ENCODE measurements at places on chromosomes 1 and 21.

- DNase-seq, result no peak
These were observed 60.8 kb upstream of the WLS start for GRCh38 chr1:68293122-68293521.

- no peak for DNase-seq
These were observed 134.2 kb upstream of the TNFSF4 start for GRCh38 chr1:173341307-173341706.

- no peak for DNase-seq
These were observed 20.3 kb downstream of the RIMS3 start for GRCh38 chr1:40645118-40645680.

DNA sequence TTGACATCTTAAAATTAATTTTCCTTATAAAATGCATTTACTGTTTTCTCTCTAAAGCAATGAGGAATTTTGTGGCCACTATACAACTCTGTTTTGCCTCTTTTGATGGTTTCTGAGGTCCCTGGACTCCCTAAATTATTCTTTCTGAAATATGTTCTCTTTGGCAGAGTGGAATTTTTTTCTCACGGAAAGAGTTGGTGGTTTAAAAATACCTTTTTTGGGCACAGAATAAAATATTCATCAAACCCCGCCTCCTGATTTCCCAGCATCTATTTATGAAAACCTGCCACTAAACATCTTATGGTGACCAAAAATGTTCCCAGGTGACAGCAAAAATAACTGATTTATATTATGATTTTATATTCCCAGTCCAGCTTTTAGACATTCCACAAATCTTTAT, 165.3 kb upstream of the SYT6 start:
- no peak for DNase-seq

GRCh38 chr1:232853994-232854797, 49.0 kb downstream of the MAP10 start:
- peak; percentile 97 for DNase-seq

DNA sequence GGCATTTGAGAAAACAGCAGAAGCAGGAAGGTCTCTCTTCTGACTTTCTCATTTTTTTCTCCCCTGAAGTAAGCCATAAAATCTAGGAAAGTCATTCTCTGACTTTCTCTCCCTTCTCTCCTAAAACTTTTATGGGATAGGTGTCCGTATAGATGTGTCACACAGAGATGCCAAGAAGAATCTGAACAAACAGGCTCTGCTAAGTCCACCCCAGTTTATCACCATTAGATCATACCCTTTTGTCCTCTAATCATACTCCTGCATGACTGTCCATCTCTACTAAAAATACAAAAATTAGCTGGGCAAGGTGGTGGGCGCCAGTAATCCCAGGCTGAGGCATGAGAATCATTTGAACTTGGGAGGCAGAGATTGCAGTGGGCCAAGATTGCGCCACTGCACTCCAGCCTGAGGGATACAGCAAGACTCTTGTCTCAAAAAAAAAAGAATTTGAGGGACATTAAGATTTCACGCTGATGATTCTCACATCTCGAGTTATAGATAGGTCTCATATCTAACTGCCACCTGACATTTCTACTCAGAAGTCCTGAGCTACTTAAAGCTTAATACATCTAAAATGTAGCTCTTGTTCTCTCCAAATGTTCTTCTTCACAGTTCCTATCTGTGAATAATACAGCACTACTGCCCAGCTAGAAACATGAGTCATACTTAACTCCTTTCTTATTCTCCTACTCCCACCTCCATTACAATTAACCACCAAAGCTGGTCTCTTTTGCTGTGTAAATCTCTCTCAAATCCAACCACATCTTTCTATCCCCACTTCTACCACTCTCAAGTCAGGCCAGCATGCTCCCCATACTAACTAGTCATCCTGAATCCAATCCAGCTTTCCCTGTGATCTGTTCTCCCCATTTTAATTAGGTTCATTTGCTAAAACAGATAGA, 47.7 kb downstream of the ZNF644 start:
- peak; percentile 61 for DNase-seq

DNA sequence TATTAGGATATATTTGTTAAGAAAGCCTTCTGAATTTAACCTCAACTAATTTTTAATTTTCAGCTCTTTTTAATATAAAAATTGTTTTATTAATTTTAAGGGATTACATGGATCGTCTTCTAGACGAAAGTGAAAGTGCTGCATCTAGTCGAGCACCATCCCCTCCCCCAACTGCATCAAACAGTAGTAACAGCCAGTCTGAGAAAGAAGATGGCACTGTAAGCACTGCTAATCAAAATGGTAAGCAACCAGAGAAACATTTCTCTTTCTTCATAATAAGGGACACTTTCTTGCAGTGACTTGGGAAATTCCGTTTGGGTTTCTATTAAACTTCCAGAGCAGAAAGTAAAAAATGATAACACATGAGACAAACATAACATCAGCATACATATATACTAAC, 56.9 kb downstream of the MIER1 start:
- no peak for DNase-seq

GRCh38 chr1:11197359-11197758, 8.2 kb downstream of the ANGPTL7 start:
- DNase-seq, result no peak

- DNase-seq, result no peak
These were observed 345.9 kb upstream of the VAMP3 start for GRCh38 chr1:7425229-7425628.

GRCh38 chr1:184050636-184051035, 894 bp upstream of the TSEN15 start:
- no peak for DNase-seq

- peak; percentile 78 for DNase-seq
These were observed 97.7 kb upstream of the JUN start for GRCh38 chr1:58881471-58881994.

DNA sequence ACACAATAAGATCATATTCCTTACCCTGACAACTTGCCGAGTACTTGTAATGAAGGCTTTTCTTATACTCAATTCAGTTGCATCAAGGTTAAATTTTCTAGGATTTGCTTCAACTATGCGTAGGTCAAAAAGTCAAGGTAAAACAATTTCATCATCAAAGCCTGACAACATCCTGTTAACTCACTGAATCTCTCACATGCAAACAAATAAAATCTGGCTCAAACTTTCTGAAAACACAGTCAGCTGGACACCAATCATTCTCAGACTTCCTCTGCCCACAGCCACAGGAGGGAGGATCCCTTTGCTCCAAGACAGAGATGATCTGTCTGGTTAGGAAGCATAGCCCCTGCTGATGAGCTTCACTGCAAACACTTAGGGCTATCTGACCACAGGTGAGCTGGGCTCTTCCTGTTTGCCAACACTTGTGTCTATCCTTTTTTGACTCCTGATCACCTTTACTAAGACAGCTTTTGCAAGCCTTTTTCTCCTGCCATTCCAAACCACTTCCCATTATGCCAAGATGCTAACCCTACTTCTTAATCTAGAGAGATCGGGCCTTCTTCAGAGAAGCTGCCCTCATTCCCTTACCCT, 20.0 kb downstream of the STX6 start:
- DNase-seq, result no peak

- no peak for DNase-seq
These were observed 41.4 kb downstream of the HMGB4 start for GRCh38 chr1:33905241-33905640.

GRCh38 chr1:33272930-33273329, 16.6 kb downstream of the ZNF362 start:
- DNase-seq, result no peak

GRCh38 chr21:30306884-30307283, 13.2 kb downstream of the KRTAP26-1 start:
- DNase-seq, result no peak

DNA sequence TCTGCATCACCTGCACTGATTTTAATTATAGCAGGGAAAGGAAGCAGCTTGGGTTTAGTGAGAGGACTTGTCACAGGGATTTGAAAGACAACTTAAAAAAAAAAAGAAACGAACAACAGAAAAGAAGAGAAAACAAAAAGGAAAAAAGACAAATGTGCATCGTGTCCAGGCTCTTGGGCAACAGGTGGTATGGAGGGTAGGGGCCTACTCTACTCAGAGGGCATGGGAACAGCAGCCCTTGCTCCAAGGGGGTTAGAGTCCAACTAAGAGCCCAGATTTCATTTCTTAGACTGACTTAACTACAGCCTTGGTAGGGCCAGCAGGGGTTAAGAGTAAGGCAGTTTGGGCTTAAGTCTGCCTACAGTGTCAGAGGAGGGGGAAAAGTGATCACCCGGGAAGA, 15.3 kb upstream of the EXOSC10 start:
- no peak for DNase-seq

DNA sequence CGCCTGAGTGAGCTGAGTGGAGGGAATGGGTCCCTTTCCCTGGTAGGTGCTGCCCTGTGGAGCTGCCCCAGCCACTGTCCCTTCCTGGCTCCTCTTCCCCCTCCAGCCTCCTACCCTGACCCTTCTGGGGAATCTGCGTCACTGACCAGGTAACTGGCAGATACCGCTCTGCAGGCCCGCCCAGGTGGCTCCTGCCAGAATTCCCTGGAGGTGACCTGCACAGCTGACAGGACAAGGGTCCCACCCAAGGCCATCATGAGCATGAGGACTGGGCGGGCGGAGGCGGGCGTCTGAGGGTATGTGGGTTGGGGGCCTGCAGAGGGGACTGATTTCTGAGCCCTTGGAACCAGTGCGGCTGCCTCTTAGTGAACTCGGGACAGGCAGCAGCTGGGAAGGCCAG, 32.5 kb downstream of the DHRS3 start:
- no peak for DNase-seq

GRCh38 chr1:46302641-46303037, 777 bp downstream of the LRRC41 start:
- no peak for DNase-seq

All from kidney glomerular epithelial cell (primary cell).